Bone marrow (tissue), 2 donors: ENCODE measurements at places on chromosomes 4 and X.

DNA sequence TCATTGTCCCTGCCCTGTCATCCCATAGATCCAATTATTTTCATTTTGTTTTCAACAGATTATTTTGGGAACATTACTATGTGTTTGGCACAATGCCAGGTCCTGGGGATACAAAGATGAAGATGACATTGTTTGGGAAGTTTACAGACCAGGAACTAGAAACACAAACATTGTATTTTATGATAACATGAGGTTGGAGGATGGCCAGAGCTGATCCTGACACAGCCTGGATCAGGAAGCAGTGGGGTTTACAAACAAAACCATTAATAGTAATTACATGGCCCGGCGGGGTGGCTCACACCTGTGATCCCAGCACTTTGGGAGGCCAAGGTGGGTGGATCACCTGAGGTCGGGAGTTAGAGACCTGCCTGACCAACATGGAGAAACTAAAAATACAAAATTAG is 29.9 kb downstream of the CLRN2 start:
- no peak for DNase-seq

- DNase-seq = no peak
These were observed 125.2 kb downstream of the COL25A1 start for GRCh38 chr4:109177096-109177810.

GRCh38 chr4:81629366-81629765 is 157.7 kb upstream of the RASGEF1B start:
- DNase-seq = no peak

DNA sequence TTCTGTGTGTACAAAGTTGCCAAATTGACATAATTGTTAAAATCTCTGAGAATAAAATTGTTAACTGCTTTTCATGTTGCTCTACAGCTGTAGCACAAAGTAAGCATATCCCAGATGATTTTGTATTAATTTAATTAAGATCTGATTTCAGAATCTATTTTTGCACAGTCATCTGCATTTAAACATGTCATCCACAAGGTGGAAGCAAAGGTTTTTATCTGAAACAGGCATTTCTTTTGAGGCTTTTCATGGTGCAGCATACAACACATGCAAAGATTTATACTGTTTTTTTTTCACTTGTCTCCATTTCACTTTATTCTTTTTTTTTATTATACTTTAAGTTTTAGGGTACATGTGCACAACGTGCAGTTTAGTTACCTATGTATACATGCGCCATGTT is 51.2 kb downstream of the GC start:
- DNase-seq = no peak

DNA sequence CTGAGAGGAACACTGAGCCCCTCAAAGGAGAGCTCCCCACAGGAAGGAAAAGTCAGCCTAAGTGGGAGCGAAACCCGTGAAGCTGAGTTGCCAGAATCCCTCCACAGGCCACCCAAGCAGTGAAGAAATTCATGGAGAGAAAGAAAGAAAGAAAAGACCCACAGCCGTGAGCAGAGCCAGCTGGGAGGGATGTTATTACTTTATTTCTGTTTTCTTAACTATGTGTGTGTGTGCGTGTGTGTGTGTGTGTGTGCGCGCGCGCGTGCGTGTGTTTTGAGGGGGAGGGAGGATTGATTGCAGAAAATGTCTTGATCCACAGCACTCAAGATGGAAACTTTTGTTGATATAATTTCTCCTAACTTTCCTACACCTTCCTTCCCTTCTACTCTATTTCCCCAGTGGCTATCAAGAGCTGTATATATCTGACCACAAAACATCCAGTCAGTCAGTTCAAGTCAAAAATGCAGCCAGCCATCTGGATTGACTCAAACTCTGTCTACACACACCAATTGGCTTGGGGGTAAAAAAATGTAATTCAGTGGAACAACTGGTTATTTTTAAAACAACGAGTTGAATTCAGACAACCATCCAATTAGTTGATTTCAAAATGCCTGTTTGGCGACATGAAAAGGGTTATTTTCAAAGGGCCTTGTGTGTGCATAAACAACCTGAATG is 13.8 kb upstream of the GPC3 start:
- no peak for DNase-seq

GRCh38 chr4:123510221-123510620 is 113.6 kb downstream of the SPRY1 start:
- no peak for DNase-seq

- DNase-seq = no peak
These were observed 194.4 kb upstream of the CPEB2 start for GRCh38 chr4:14807856-14808255.

DNA sequence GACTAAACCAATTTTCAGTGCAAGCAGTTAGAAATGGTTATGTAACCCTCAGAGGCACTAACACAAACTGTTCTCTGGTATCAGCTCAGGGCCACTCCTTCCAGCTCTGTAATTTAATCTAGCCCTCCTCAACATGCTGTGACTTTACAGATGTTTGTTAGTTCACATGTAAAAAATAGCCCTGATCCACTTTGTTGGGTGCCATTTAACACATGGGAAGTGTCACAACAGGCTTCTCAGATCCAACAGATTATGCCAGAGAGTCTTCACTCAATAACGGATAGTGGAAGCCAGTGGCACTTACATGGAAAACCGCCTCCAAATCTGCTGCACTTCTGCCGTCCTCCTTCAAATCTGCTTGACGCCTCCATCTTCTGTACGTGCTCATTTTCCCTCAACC is 51.6 kb downstream of the ATP8A1 start:
- DNase-seq = no peak

- DNase-seq = no peak
These were observed 200.3 kb downstream of the PDGFC start for GRCh38 chr4:156771171-156771837.

DNA sequence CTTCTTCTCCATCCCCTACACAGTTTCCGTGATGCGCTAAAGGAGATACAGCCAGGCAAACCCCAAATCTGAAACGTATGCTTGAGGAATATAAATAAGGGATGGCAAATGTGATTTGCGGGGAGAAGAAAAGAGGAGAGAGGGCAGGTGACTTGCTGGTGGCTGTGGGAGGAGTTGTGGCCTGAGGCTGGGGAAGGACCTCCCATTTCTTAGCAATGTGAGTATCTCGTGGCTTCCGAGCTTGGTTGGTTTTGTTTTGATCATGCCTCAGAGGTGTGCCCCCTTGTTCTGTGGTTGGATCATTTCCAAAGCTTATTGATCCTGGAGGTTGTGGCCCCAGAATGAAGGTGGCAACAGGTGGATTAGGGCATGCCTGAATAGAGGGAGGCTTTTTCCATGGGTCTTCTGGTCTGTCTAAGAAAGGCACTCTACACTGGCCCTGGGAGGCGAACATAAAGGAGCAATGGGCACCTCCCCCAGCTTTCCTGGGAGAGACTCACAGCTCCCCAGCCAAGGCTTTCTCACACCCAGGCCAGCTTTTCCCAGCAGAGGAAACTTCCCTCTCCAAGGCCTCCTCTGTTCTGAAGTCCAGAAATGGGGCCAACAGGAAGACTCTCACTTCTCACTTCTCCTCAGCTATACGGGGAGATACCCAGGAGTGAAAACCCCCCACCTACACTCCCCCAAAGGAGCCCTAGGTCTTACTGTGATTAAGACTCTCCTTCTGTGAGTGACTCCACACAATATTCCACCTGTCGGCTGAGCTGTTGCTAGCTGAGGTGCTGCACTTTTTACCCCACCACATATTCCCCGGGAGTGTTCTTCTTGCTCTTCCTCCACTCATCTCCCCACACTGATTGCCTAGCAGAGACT is 40.0 kb downstream of the C4orf51 start:
- DNase-seq = no peak

DNA sequence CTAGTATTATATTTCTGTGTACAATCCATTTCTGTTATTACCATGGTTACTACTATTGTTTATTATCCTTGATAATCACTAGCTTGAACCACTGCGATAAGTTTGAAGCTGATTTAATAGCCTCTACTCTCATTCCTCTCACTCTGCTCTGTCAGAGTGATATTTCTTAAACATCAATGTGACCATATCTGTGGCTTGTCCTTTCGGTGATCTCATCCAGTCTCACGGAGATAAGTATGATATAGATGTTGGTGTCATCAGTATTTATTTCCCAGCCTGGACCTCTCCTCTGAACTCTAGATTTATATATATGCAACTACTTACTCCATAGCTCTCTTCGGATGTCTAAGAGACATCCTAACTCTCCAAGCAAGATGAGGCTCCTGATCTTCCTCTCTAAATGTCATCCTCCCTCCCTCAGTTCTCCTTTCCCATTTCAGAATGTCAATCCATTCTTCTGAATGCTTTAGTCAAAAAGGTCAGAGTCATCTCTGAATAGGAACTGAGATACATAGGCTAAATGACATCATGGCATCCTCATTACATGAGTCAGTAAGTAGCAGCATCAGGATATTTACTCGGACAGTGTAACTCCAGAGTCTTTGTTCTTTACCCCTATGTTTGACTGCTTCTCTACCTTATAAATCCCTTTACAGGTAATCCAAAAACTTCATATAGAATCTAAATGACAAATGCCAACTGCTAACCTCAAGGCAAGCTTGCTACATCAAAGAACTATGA is 129.5 kb downstream of the PACRGL start:
- no peak for DNase-seq

GRCh38 chrX:104189837-104190236 is 23.6 kb downstream of the FAM199X start:
- no peak for DNase-seq

GRCh38 chrX:112359906-112360305 is 277.3 kb upstream of the TRPC5 start:
- DNase-seq = no peak

- DNase-seq = no peak
These were observed 123.4 kb downstream of the NWD2 start for GRCh38 chr4:37367901-37368300.

DNA sequence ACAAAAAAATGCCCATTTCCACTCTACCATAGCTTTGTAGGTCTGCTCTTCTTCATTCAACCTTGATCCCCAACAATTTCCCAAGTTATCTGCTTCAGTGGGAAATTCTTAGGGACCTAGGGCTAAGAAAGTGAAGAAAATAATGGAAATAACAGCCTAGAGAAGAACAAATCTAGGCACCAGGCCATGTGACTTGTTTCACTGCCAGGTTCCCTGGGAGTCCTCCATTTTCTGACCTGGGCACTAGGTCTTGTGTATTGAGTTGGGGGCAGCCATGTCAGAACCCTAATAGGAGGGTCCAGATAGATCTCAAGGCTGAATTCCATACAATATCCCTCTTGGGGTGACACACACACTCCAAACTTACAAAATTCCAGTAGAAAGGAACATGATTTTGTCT is 194.6 kb upstream of the STK26 start:
- no peak for DNase-seq

DNA sequence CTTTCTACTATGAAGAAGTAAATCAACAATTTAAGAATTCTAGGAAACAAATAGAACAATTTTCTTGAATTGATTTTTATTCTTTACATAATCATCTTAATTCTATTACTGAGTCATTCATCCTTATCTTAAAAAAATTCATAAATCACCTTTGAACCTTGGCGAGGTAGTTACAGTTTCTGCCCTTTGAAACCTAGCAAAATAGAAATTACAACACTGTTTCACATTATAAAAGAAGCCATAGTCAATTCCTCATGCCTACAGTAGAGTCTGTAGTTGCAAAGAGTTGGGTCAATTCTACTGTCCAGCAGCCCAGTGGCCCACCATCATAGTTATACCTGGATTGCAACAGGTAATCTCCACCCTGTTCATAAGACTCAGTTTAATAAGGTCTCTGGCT is 7.3 kb downstream of the SMIM31 start:
- DNase-seq = no peak

DNA sequence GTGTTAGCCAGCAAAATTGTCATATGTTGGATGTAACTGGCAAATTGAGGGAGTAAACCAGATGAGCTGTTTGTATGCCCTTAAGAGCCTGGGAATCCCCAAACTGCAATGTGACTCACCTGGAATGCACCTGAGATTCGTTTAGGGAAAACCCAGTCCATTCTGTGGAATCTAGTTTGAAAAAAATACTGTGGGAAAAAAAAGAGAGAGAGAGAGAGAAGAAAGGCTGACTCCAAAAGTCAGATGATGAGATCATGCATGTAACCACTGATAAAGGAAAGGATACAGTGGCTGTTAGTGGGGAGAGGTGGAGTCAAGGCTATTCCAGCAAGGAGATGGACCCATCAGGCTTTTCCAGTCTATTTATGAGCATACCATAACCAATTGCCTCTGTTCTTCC is 48.5 kb downstream of the SLC9A7 start:
- DNase-seq = no peak

DNA sequence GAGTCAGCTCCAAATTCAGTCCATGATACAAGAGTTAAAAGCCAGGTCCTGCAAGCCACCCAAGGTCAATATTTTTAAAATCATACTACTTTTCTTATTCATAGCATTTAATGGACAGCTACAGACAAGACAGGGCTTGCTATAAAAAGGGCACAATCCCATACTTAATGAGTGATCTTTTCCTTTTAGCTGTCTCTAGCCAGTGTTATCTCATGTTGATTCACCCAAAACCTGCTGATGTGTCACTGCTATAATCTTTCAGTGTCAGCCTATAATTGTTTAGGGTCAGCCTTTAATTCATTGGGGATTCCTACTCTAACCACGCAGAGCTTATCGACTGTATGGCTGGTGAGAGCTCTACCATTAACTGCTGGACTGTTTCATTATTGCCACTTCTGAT is 51.2 kb upstream of the HCCS start:
- no peak for DNase-seq

- no peak for DNase-seq
These were observed 4.0 kb downstream of the DIPK2B start for GRCh38 chrX:45196701-45197100.

- DNase-seq = no peak
These were observed 5.9 kb downstream of the ODAPH start for GRCh38 chr4:75561789-75562188.

- DNase-seq = no peak
These were observed 192.5 kb upstream of the TAPT1 start for GRCh38 chr4:16418814-16419213.

DNA sequence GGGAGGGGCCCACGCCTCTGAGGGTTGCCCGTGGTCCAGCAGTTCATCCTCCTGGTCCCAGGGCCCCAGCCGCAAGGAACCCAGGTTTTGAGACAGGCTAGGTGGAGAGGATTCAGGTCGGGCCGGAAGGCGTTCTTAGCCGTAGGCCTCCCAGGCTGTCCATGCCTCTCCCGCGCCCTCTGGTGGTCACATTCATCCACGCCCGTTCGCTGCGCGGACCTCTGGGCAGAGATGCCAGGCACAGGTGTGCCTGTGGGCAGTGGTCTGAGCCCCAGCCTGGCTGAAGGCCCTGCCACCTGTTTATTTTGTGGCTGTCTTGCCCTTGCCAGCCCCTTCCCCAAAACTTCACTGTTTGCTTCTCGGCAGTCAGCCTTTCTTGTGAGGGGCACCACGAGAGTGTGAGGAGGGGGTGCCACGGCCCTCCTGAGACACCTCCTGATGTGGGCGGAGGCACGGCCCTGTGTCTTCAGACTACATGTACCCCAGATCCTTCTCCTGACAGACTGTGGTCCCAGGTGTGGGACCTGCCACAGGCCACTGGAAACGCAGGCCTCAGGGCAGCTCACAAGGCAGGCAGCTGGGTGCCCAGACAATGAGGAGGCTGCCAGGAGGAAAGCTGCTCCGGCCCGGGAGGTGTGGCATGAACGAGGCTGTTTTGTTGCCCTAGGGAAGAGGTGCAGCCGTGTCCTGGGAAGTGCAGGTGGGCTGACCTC is 5.0 kb downstream of the UVSSA start:
- DNase-seq = peak; percentile 32
